ENCODE measurements at places on chromosomes 2 and 18.
A peak's percentile ranks its signal among the peaks of the same experiment; 100 is the strongest.

GRCh38 chr2:182866461-182867406 is at the start of gene FRZB:
FRZB (minus strand) TSS chr2:182866637; CDS start chr2:182866552, 85 bp downstream.
- no peak for DNase-seq

- DNase-seq = no peak
Observed at GRCh38 chr2:138432971-138433370, 68.6 kb upstream of the SPOPL start.

DNA sequence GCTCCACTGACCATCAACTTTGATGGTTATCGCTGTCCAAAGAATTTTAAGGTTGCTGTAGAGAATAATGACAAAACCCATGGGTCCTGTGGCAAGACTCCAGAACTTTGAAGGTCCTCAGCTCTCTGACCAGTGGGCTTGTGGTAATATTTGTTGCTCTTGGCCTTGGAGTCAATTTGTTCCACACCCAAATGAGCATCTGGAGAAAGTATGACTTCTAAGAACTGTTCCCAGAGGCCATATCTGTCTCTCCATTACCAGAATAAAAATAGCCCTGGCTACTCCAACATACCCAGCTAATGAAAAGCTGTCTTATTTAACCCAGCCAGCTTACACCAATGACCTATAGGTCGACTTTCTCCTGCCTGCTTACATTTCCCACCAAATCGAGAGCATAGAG is 466.4 kb downstream of the MEIS1 start:
- DNase-seq = no peak

DNA sequence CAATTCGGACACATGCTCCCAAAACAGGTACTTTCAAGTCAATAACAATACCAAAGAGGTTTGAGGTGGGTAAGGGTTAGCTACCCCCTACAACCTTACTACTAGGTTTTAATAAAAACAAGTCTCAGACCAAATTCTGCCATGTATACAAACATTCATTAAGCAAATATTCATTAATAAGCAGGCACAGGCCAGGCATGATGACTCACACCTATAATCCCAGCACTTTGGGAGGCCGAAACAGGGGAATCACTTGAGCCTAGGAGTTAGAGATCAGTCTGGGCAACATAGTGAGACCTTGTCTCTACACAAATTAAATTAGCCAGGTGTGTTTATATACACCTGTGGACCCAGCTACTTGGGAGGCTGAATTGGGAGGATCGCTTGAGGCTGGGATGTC is 11.7 kb upstream of the ELAC1 start:
- DNase-seq = no peak

- no peak for DNase-seq
Observed at GRCh38 chr18:62576845-62577512, 54.2 kb downstream of the ZCCHC2 start.

GRCh38 chr2:164898475-164898874 is 56.9 kb downstream of the SLC38A11 start:
- DNase-seq = peak; percentile 85

- no peak for DNase-seq
Observed at GRCh38 chr18:8375249-8375648, 234.0 kb upstream of the RAB12 start.

DNA sequence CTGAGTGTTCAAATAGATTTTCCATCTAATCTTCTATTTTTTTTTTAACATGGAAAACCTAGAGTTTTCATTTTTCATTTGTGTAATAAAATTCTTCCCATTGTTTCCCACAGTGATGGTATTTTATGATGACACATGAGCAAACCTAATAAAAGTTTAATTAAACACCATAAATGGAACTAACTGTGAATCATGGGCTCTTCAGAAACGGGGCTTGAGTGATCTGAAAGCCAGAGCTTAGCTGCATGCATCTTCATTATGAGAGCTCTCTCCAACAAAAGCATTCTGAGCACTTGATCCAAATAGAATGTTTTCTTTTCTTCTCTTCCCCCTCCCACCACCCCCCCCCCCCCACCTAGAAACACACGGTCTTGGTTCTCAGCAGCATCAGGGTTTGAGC is 82.1 kb upstream of the REV1 start:
- peak; percentile 41 for DNase-seq

DNA sequence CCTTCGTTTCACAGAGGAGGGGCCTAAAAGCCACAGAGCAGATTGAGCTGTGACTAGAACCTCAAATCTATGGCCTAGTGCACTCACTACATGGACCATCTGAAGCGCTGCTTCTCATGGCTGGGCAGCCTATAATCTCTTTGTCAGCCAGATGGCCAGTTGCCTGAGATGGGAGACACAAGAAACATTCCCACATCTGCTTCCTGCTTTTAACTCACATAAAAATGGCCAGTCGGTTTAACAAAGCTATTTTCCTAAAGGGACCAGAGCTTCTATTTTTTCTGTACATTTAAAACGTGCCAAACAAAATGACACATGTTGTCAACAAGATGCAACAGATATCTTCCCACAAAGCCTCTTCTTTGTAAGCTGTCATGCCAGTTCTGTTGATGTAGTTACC is 173.8 kb downstream of the GFPT1 start:
- DNase-seq = no peak

- no peak for DNase-seq
Observed at GRCh38 chr2:221514305-221515040, 57.6 kb downstream of the EPHA4 start.

GRCh38 chr2:206092297-206092696 is 6.3 kb upstream of the INO80D start:
- peak; percentile 26 for DNase-seq

DNA sequence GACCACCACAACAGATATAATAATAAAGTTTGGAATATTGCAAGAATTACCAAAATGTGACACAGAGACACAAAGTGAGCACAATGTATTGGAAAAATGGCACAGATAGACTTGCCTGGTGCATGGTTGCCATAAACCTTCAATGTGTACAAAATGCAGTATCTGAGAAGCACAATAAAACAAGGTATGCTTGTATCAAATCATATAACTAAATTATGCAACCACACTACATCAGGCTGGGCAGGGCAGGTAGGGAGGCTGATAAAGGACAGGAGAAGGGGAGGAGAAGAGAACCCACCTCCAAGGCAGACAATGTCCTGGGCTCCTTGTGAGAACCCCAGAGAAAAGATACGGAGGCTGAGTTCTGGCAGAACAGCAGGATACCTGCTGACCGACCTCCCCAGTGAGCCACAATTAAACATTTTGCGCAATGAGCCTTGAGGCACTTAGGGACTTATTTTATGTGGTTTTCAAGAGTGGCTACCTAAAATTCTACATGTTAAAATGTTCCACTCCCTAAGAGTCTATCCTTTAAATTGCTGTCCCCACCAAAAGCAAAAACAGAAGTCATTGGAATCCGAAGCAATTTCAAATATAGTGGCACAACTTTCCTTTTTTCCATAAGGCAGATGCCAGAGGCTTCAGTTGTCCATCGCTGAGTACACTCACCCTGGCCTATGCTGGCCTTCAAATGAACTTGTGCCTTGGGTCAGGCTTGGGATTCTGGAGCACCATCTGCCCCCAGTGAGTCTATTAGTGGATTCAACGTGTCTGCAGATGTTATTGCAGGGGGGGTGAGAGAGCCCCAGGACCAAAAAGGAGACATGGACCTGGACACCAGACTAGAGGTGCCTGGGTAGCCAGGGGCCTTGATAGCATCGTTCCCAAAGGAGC is 16.8 kb downstream of the WDFY1 start:
- no peak for DNase-seq

- DNase-seq = peak; percentile 44
Observed at GRCh38 chr18:1663879-1664705, 759.4 kb downstream of the ADCYAP1 start.

GRCh38 chr2:143873886-143874285 is 646.0 kb downstream of the ZEB2 start:
- DNase-seq = no peak

- DNase-seq = no peak
Observed at GRCh38 chr2:236939721-236940231, 145.9 kb upstream of the COPS8 start.

DNA sequence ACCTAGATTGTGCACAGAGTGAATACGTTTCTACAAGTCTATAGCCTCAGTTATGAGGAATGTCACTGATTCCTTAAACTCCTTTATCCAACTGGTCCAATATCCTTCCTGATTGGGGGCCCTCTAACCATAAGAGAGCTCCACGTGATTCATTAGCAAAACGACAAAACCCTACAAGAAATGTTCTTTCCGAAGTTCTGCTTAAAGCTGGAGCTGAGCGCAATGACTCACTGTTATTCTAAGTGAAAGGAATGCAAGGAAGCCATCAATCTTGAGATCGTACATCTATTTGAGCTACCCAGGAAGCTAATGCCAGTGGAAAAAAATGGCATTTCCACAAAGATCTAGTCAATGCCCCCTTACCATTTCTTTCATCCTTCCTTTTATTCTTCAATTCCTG is 354.9 kb upstream of the CDH20 start:
- DNase-seq = peak; percentile 86

DNA sequence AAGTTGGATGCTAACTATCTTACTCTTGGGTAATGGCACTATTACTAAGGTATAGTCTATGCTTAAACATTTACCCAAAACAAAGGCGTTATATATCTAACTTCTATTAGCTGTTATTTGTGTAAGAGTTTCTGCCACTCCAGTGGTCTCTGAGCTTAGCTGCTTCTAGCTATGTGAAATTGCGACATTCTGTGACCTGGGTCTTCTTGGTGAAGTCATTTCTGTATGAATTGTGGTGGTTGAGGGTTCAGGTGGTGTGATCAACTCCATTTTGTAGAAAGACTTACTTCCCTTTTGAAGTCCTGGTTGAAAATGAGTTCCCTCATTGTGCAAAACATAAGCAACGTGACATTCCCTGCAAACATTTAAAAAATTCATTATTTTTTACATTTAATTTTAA is 221.6 kb downstream of the PIK3C3 start:
- no peak for DNase-seq

GRCh38 chr2:179263446-179264367 is 925 bp downstream of the SESTD1 start:
- peak; percentile 46 for DNase-seq

GRCh38 chr2:80244905-80245584 is 59.5 kb downstream of the LRRTM1 start:
- DNase-seq = no peak

GRCh38 chr2:124269348-124269747 is 244.3 kb downstream of the CNTNAP5 start:
- no peak for DNase-seq

GRCh38 chr18:61679836-61680235 is 213.0 kb downstream of the RNF152 start:
- DNase-seq = no peak

DNA sequence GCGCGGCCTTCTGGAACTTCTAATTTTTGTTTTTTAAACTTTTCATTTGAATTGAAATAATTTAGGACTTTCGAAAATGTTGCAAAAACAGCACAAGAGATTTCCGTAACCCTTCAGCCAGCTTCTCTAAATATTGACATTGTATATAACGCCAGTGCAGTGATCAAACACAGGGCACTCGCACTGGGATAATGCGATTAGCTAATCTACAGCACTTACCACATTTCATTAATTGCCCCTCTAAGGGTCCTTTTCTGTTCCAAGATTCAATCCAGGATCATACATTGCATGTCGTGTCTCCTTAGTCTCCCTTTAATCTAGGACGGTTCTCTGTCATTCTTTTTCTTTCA is 343 bp upstream of the CD302 start:
- DNase-seq = no peak

GRCh38 chr2:191180276-191180675 is 29.5 kb upstream of the STAT4 start:
- DNase-seq = no peak

- DNase-seq = no peak
Observed at GRCh38 chr2:216474925-216475670, 23.5 kb upstream of the RPL37A start.

DNA sequence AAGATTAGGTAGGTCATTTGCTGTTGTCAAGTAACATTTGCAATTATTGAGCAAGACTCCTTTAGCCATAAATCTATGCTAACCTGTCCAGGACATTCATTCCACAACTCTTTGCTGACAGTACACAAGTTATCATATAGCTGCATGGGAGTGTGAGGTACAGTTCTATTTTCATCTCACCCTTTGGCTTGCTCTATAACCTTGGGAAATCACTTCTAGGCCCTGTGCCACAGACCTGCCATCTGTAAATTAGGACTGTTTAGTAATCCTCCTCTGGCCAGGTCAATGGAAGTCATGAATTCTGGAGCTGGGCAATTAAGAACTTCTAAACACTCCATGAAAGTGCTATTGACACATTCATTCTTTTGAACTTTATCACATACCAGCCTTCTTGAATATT is 34.6 kb upstream of the PAIP2B start:
- DNase-seq = no peak

- no peak for DNase-seq
Observed at GRCh38 chr2:28639836-28640235, 111.8 kb upstream of the PPP1CB start.

GRCh38 chr18:31297248-31297647 is 20.7 kb upstream of the DSG1 start:
- no peak for DNase-seq

DNA sequence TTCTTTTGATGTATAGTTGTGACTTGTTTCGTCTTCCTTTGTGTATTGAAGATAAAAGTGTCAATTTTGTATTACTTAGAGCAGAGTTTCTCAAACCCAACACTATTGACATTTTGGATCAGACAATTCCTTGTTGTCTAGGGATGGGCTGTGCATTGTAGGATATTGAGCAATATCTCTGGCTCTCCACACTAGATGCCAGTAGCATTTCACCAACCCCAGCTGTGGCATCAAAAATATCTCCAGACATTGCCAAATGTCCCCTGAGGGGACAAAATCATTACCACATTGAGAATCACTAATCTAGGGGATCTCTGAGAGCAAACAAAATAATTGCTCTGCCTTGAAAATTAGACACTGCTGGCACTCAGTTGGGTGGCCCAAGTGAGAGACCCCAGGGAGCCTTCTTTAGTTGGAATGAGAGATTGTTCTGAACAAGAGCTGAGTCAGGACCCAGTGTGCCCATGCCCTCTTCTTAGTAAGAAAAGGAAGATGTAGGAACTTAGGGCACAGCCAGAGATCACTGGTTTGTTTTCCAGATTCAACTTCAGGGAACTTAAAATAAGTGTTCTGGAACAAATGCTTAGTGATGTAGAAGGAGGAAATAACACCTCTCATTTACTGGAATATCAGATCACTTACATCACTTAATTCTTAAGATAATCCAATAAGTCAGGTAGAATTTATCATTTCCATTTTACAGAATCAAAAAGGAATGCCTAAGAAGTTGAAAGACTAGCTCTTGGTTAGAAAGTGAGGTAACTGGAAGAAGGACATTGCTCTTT is 466.6 kb upstream of the TNP1 start:
- DNase-seq = no peak

- DNase-seq = no peak
Observed at GRCh38 chr2:22843919-22844537, 541.0 kb upstream of the KLHL29 start.

- no peak for DNase-seq
Observed at GRCh38 chr18:46321955-46322354, 217.8 kb downstream of the HAUS1 start.

DNA sequence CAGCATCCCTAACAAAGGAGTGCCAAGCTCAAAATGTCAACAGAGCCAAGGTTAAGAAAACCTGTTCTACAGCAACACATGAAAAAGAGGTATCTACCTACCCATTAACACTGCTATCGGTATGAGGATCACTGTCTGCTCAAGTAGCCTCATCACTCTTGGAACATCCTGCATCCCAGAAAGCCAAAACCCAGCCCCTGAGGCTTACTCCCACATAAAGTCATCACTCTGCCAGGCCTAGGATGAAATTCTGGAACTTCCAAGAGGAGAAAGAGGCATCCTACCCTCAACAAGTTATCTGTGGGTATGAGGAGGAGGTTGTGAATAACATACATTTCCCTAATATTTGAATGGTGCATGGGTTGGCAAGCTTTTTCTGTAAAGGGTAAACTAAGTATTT is 25.5 kb downstream of the CDH2 start:
- no peak for DNase-seq

- peak; percentile 37 for DNase-seq
Observed at GRCh38 chr2:169828141-169828811, 1.0 kb downstream of the UBR3 start.

Data from A172 (cell line).